HS-5 (cell line): ENCODE measurements at places on chromosomes 2 and 18.

- DNase-seq: no peak
Measured at GRCh38 chr2:111171337-111171930, 50.7 kb downstream of the BCL2L11 start.

DNA sequence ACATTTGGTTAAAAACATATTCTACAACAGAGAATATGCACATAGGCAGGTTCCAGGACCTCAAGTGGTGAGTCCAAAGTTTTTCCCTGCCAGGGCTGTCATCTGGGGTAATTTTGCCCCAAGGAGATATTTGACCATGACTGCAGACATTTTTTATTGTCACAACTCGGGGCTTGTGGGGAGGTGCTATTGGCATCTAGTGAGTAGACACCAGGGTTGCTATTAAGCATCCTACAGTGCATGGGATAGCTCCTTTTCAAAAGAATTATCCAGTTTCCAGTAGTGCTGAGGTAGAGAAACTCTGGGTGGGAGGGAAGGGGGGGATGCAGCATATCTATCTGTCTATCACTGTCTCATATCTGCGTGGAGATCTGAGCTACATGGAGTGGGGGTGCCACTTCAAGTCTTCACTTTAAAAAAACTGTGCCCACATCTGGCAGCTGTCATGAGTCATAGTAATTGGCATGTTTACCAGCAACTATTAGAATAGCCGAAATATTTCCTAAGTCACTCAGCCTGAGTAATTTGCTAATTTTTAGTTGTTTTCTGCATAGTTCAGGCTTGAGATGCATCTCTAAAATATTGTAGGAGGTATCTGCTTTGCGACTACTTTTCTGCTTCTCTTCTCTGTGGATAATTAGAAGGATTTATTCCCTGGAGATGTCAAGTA is 254.0 kb upstream of the RBMS1 start:
- peak; percentile 92 for DNase-seq

DNA sequence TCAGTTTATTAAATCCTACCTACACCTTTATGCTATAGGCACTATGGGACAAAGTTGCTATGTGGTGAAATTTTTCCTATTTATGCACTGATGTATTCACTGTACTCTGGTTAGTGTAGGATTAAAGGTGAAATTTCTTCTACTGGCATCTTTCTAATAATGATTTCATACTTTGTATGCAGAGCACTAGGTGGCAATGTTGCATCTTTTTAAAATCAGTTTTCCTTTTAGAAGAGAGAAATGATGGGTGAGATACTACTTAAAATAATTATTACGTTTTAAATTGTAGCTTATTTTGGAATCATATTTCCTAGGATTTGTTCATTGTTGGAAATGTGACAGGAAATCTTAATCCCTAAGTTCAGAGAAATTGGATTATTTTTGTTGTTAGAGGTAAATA is 150.9 kb downstream of the CD8B2 start:
- no peak for DNase-seq

GRCh38 chr2:239092571-239093294 is 244.8 kb downstream of the TWIST2 start:
- no peak for DNase-seq

DNA sequence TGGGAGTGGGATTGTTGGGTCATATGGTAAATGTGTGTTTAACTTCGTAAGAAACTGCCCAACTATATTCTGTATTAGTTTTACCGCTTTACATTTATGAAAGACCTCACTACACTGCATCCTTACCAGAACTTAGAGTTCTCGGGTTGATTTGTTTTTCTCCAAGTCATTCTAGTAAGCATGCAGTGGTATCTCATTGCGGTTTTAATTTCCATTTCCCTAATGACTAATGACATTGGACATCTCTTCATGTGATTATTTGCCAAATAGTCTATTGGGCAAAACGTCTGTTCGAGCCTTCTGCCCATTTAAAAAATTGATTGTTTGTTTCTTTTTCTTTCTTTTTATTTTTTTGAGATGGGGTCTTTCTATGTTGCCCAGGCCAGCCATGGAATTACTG is 6.8 kb downstream of the FBLN7 start:
- no peak for DNase-seq

GRCh38 chr18:77141401-77142118 is 9.0 kb upstream of the MBP start:
- no peak for DNase-seq

DNA sequence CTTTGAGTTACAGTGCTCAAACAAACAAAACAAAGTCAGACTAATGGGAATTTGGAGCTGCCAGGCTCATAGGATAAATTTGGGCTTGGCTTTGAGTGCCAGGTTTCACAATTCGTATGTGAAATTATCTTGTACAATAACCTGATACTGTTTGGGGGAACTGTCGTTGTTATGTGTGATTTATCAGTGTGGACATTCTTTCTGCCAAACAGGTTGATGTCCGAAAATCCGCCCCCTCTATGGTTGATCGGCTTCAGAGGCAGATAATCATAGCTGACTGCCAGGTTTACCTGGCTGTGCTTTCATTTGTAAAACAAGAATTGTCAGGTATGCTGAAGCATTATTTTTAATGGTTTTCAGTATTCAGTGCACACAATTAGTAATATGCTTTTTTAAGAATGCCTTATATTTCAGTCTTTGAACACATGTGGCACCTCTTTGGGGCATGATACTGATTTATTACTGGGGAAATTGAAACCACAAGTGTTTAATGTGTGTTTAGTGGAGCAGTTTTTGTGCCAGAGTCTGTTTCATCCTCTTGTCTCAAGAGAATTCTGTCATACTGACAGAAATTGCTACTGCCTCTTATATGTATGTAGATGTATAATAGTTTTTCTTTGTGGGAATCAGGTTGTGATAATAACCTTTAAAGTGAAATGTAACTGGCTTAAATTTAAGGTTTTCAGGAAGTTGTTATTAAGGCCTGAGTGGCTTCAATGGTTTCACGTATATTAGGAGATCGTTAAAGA is 54.6 kb downstream of the TTC39C start:
- DNase-seq: no peak

- no peak for DNase-seq
Measured at GRCh38 chr18:22470248-22471235, 52.8 kb upstream of the CTAGE1 start.

GRCh38 chr2:36748166-36748565 is 51.7 kb downstream of the VIT start:
- DNase-seq: no peak

DNA sequence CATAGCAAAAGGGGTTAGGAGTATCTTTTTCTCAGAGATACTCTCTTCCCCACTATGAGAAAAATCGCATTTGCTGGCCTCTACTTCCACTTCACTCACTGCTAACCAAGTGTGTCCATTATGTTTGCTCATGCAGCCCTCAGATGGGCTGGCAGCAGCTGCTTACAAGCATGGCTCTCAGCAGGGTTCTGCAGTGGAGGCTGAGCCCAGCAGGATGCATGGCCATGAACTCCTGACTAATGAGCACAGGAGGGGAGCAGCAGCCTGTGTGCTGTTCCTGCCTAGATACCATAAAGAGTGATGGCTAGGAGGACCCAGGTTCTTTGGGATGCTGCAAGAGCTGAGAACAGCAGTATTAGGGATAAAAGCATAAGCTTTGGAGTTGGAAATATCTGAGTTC is 316.9 kb upstream of the THSD7B start:
- DNase-seq: no peak

- DNase-seq: no peak
Measured at GRCh38 chr2:83168377-83168776, 1290.7 kb downstream of the SUCLG1 start.

DNA sequence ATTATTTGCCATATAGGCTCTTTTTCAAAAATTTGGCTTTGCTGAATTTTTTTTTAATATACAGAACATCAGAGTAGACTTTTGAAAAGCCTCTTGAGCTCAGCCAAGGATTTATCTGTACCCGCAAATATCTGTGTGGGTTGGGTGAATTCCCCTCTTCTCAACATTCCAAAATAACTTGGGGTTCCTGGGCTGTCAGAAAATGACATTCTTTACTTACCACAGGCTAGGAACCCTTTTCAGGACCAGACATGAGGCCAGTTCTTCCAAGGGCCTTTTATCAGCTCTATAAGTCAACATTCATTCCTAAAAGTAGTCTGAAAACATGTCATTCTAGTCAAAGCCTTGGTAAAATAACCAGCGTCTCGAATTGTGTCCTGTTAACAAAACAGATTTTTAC is 28.8 kb upstream of the FEZ2 start:
- DNase-seq: no peak

DNA sequence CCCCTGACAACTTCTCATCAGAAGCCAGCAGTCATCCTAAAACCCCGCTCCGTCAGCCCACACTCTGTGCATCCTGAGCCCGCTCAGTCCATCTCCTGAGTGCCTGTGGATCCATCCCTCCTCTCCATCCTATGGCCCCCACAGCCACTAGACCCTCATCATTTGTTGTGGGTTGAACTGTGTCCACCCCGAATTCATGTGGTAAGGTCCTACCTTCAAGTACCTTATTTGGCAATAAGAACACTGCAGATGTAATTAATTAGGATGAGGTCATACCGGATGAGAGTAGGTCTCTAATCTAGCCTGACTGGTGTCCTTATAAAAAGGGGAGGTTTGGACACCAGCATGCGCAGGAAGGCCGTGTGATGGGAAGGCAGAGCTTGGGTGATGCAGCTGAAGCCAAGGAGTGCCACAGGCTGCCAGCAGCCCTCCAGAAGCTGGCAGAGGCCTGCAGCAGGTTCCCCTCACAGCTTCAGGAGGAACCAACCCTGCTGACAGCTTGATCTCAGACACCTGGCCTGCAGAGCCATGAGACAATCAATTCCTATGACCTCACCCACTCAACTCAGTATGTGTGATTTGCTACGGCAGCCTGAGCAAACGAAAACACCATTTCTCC is 192.4 kb downstream of the ZBTB7C start:
- DNase-seq: no peak

DNA sequence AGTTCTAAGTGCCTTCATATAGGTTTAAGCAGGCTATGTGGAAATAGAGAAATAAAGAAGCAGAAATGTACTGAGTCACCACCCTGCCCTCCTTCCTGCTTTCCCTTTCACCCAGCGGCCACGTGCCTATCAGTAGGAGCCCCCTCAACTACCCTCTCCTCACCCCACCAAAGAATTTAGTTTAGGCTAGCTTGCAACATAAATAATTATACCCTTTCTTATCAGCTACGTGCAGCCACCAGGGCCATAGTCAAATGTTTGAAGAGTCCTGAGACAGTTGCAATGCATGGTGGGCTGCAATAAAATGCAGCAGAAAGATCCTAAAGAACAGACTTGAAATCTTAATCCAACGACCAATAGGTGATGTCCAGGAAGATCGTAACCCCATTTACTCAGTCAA is 101.2 kb downstream of the RTP5 start:
- no peak for DNase-seq

DNA sequence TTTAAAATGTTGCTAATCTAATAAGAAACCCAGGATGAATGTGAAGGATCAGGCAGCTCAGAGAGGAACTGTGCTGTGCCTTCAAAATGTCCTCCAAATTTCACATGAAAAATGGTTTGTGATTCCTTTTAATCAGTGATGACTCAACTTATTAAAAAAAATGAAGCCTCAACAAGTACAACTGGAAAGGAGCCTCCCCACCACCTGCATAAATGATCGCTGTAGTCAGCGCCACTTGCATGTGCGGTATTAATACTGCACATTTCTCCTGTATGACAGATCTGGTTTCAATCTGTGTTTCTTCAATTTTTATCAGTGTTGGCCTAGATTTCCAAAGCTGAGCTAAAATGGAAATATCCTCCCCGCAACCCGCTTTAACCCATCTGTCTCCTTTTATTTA is 115.0 kb upstream of the TMEM200C start:
- no peak for DNase-seq

GRCh38 chr2:142722569-142722968 is 154.9 kb upstream of the KYNU start:
- no peak for DNase-seq

DNA sequence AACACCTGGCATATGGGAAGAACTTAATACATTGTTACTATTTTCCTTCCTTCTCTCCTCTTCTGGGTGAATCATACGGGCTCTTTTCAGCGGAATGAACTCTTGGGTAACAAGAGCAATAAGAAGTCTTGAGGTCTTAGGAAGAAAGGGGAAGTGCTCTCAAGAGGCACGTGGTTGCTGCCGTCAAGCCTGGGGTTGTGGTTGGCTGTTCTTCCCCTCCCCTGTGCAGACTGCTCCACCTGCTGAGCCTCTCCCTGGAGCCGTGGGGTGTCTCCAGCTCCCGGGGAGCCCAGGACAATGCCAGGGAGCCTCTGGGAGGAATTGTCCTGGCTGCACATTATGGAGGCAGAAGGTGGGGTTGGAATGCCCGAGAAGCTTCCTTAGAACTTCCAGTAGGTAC is 19.4 kb downstream of the TOGARAM2 start:
- DNase-seq: no peak

DNA sequence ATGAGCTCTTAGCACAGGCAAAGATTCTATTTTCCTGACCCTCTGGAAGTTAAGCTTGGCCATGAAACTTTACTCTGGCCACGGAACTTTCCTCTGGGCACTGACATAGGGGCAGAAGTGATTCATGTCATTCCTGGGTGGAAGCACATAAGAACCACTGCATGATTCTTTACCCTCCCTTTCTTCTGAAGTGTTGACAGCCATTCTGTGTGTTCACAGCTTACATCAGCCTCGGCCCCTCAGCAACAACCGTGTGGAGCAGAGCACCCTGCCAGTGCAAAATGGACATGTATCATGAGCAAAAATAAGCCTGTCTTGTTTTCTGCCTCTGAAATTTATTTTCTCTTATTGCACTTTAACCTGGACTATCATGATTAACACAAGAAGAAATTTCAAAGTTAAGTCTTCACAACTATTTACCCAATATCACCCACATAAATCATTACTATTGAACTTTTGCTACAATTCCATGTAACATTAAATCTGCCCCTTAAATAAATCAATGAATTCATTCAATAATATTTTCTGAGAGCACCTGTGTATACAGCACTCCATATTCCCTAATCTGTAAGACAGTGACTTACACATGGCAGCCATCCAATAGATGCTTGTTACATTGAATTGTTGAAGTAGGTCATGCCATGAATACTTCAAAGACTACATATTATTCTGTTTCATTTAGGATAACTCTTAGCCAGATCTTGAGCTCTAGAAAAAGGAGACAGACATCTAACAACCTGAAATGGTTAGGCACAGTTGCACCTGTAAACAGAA is 531.9 kb downstream of the IRS1 start:
- no peak for DNase-seq

- DNase-seq: no peak
Measured at GRCh38 chr2:102401456-102401855, 21.5 kb upstream of the IL18RAP start.

DNA sequence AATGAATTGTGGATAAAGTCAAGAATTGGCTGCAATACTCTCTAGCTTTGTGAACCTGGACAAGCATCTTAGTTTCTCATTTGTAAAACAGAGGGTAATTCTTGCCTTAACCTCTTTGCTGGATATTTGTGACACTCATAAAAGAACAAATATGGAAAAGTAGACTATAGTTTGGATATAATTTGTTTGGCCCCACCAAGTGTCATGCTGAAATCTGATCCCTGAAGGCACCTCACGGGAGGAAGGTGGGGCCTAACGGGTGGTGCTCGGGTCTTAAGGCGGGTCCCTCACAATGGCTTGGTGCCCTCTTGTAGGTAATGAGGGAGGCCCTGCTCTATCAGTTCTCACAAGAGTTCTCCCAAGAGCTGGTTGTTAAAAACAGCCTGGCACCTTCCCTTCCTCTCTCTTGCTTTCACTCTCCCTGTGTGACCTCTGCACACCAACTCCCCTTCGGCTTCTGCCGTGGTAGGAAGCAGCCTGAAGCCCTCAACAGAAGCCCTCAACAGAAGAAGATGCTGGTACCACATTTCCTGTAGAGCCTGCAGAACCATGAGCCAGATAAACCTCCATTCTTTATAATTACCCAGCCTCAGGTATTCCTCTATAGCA is 37.4 kb downstream of the ARL4C start:
- no peak for DNase-seq

- DNase-seq: peak; percentile 52
Measured at GRCh38 chr2:25951071-25951547, 31.2 kb downstream of the KIF3C start.
